ENCODE measurements at places on chromosomes 2 and 18.

DNA sequence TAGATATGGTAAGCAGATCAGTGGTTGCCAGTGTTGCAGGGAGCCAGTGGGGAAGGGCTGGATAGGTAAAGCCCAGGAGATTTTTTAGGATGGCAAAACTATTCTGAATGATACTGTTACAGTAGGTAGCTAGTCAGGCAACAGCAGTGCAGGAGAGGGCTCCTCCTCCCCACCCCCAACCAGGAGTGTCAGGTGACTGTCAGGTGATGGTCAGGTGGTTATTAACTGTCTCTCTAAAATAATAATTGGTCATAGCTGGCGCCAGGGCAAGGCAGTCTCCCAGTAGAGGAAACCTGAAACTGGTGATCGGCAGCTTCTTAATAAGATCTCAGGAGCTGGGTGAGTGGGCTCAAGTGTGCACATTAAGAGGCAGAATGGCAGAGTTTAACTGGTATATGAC is 201.6 kb upstream of the PARD3B start:
- DNase-seq: no peak

DNA sequence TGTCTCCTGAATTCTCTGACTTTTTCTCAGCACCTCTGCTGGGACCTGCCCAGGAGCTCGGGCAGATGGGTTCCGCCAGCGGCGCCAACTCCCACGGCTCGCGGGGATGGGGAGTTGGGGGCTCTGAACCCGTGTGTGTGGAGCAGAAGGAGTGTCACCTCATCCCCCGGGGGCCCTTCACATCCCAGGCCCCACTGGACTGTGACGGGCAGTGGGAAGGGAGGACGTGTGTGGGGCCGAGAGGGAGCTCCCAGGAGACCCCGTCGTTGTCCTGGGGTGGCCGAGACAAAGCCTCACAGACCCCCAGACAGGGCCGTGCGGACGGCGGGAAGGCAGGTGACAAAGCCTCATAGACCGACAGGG is 130.0 kb upstream of the CTDP1 start:
- DNase-seq: no peak

- no peak for DNase-seq
Measured at GRCh38 chr2:104448661-104449440, 405.1 kb upstream of the POU3F3 start.

DNA sequence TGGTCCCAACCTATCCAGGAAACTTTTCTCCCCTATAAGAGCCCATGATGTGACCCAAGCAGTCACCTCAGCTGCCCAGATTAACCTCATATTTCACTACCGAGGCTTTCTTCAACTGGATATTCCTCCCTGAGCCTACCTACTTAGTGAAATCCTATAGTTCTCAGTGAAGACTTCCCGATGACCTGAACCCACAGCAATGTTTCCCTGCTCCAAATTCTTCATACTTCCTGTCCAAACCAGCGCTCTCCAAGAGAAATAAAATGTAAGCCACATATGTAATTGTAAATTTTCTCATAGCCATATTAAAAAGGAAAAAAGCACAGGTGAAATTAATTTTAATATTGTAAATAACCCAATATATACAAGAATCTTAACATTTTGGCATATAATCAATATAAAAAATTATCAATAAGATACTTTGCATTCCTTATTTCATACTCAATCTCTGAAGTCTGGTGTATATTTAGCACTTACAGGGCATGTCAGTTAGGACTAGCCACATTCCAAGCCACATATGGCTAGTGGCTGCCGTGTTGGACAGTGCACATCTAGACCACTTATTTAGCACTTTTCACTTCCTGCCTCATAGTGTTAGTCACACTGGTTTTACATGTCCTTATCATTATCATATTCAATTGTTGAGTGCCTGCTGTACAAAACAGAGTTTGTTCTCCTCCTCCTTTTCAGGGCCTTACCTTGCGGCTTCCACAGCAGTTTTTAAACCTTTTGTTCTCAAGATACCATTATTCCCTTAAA is 1.9 kb upstream of the STAT4 start:
- no peak for DNase-seq

- DNase-seq: no peak
Measured at GRCh38 chr2:215542690-215543089, 106.8 kb upstream of the FN1 start.

DNA sequence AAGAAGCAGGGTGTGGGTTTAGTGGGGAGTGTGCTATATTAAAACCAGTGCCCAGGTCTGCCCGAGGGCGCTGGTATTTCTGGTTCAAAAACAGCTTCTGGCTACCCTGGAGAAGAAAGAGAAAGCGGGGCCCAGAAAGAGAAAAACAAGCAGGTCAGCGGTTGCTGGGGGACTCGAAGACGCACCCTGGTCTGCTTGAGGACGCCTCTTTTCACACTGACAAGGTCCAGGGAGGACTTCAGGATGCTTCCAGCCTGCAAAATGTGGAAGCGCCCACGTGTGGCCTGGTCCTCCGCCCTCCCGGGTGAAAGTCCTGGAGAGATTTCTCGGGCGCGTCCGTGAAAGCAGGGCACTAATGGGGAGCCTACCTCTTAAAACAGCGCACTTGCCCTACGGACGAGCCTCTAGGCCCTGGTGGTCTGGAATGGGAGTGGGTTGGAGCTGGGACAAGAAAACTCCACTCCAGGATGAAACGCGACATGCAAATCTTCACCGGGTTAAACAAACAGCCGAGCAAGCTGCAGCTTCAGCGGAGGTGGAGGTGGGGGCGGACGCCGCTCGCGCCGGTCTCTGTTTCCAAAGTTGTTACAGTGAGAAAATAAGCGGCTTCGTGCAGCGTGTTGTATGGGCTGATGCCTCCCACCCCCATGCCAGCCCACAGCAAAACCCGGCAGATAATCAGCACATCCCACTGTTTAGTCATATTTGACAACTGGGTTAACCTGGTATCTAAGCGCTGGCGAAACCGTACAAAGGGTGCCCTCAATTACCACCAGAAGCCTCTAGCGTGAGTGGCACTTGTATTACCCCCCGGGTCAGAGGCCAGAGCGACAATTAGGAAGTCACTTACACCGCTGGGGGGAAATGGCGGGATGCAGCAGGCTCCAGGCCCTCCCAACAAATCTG is 1.1 kb upstream of the SP9 start:
- peak; percentile 69 for DNase-seq

DNA sequence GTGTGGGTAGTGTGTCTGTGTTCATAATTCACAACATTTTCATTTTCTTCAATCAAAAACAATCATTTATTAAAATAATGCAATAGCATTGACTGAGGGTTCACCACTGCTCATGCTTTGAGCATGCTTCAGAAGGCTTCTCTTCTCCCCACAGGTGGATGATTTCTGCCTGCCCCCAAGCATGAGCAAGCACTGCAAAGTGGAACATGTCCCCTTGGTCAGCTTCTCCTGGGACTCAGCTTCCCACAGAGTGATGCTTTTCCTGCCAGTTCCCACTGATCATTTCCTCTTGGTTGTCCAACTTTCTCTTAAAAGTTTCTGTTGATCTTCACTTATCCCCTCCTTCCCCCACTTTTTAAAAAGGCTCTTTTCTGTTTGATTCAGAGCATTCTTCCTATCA is 31.5 kb upstream of the CDH19 start:
- DNase-seq: no peak

GRCh38 chr2:157327200-157327599 is 1.6 kb upstream of the ERMN start:
- DNase-seq: no peak

GRCh38 chr18:2549462-2549861 is 21.8 kb downstream of the METTL4 start:
- no peak for DNase-seq

All from right kidney (tissue), 9 donors.